IPS-NIHi11 (cell line): ENCODE measurements at places on chromosomes 7 and 10.

DNA sequence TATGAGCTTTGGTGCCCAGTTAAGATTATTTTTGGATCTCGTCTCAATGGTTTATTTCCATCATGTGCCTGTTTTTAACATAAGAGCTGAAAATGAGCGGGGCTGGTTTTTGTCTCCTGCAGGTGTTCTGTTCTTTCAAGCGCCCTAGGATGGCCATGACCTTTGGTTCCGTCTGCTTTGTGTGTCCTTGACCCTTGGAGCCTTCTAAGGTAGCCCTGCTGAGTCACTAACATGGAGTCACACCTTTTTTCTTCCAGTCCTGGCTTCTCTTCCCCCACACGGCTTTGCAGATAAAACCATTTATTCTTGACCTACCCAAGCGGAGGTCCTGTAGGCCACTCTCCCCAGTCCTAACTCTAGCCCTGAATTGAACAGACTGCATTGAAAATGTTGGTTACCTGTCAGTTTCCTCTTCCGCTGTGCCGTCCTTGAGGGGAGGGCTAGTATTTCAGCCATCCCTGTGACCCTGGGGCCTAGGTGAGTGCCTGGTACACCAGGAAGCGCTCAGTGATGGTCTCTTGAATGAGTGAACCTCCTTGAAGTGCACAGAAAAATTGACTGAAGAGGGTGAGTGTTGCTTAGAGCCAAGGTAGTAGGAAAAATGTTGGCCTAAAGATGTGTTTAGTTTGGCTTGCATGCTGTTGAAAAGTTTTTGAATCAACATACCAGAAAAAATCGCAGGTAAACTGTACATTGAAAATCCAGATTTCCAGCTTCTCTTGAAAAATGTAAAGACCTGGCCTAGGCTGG is 48.0 kb downstream of the CAMK1D start:
- DNase-seq, result no peak

DNA sequence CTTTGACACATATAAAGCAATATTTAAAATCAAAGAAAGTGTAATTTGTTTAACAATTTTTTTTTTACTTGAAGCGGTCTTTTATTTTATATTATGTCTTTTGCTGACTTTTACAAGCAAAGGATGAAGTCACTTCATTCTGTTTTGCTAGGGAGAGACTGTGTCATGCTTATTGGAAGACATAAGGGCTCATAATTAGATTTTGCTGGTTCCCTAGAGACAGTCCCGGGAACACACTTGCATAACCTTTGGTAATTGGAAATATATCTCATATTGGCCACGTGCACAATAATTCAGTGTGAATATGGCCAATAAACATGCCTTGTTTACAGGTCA is 448 bp upstream of the NET1 start:
- no peak for DNase-seq

DNA sequence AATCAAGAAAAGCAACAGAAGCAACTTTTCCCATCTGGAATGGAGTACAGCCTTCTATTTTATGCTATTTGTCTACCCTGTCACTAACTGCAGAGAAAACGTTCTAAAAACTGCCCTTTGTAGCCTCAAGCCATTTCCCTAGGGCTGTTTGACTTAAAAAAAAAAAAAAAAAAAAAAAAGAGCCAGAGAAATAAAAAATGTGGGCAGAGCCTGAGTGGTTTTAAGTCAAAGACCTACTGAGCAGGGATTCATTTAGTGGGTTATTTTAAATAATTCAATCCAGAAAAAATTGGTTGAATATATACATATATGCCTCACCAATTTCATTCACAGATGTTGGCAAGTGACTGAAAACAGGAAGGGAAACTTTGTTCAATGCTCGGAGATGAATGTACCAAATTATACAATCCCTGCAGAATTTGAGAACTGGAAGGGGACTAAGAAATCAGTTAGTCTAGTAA is 75.2 kb downstream of the PPP1R3C start:
- DNase-seq, result no peak

DNA sequence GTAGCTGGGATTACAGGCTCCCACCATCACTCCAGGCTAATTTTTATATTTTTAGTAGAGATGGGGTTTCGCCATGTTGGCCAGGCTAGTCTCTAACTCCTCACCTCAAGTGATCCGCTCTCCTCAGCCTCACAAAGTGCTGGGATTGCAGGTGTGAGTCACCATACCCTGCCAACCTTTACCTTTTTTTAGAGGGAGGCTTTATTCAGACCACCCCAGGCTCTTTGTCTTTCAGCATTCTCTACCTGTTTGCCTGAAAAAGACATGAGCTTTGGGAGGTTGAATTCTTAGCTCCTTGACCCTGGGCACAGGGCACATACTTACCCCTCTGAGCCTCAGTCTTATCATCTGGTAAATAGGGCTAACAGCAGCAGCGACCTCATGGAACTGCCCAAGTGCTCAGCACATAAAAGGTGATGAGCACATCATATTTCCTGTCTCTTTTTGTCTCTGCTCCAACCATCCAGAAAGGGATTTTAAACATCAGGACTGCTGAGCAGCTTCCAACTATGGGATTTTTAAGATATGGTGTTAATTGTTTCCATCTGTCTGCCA is 17.0 kb downstream of the FRMPD2 start:
- no peak for DNase-seq

GRCh38 chr7:94949532-94949931 is 42.1 kb downstream of the PPP1R9A start:
- no peak for DNase-seq

DNA sequence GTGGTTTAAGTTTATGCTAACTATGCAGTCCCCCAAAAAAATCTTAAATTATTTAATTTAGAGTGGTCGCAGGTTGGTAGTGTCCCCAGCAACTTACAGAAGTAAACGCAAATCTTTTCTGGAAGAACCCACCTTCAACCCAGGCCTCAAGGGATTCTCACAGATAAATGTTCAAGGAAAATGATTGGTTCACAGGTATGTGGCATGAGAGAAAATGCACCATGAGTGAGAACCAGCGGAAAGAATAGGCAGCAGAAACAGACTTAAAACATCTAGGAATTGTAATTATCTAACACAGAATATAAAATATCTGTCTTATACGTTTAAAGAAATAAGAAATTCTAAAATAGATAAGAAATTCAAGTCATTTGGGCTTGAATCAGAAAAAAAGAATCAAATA is 2.7 kb upstream of the CPA5 start:
- DNase-seq, result no peak

- no peak for DNase-seq
These were observed 21.6 kb downstream of the LRMDA start for GRCh38 chr10:75452997-75453396.

DNA sequence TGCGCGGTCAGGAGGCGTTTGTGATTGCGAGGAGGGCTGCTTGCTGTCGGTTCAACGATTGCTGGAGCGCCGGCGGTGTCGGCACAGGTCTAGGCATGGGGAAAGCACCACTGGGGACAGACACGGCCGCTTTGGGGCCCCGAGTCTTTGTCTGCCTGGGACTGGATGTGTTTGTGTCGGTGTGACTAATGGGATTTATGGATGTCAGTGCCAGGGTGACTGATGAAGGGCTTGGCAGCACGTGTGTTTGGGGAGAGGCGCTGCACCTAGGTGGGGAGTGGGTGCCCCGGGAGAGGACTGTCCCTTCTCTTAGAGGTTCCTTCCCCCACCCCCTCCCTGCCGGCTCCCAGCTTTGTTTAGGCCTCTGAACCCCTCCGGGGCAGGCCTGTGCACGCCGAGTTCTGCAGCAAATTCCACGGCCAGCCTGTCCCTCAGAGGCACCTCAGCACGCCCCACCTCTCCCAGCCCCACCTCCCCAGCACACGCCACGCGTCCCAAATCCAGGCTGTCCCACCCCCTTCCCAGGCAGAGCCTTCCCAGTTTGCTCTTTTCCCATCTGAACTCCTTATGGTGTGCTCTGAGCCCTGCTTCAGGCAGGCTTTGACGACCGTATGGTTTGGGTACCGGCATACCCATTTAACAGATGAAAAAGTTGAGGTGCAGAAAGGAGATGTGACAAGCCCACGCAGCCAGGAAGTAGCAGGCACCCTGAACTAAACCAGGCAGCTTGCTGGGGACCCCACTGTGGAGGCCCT is 6.4 kb upstream of the TNRC18 start:
- DNase-seq, result peak; percentile 37

DNA sequence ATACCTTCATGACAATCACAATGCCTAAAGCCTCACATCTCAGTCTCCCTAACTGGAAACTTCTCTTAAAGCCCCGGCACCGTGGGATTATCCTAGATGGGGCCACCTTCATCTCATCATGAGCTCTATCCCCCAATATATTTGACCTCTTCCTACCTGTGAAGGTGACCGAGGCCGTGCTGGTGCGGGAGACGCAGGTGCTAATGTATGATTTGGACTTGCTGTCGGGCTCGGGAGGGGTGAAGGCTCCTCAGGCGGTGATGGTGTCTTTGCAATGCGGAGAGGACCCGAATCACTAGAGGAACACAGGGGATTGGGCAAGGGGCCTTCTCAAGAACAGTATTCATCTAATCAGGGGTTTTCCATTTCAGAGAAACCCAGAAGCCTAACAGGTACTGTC is 168.4 kb downstream of the AMPH start:
- no peak for DNase-seq

- DNase-seq, result no peak
These were observed 59.7 kb downstream of the GPR85 start for GRCh38 chr7:113026941-113027340.

- peak; percentile 62 for DNase-seq
These were observed 95.7 kb downstream of the PKD1L1 start for GRCh38 chr7:47852330-47853245.
